ENCODE measurements at places on chromosomes 16 and 17.

DNA sequence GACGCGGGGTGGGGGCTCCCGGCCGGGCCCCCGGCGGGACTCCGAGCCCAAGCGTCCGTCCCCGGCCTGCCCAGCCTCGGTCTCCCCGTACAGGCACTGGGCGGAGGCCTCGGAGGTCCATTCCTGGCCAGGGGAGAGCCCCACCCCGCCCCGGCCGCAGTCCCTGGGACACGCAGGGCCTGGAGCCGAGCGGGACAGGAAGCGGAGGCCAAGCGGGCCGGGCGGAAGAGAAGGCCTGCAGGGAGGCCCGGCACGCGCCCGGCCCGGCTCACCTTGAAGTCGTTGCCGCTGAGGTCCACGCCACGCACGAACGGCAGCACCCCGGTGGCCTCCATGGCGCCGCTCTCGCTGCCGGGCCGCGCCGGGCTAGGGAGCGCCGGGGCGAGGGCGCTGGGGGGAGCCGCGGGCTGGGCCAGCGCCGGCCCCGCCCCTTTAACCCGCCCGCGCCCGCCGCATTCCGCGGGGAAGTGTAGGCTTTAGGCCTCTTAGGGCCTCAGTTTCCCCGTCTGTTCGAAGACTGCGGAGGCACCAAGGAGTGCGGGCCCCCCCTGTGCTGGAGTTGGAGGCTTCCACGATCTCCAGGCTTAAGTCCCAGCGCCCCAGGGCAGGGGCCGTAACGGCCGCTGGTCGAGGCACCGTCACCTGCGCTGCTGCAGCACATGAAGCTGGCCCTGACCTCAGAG, at the start of gene FLII:
Gene FLII, minus strand, starts transcription at position 383 of the 683 bp plus-strand sequence. Its CDS starts 48 bp downstream, at position 335.
- peak; percentile 74 for DNase-seq

- no peak for DNase-seq
Observed at GRCh38 chr16:78506367-78507193, 407.1 kb downstream of the WWOX start.

DNA sequence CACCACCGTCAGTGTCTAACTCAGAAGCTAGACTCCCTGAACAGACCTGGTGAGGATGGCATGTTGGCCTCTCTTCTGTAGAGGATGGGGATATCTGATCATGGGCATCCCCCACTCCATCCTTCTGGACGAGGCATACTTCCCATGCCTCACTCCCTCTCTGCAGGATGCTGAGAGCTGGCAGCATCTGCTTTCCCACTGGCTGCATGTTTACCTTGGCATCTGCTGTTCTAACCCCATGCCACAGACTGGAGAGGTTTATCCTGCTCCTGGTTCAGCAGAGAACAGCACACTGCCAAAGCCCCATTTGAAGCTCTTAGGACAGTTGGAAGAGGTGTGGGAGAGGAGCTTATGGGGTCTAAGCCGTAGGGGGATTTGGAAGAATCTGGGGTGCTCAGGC, 46.0 kb downstream of the YPEL2 start:
- no peak for DNase-seq

DNA sequence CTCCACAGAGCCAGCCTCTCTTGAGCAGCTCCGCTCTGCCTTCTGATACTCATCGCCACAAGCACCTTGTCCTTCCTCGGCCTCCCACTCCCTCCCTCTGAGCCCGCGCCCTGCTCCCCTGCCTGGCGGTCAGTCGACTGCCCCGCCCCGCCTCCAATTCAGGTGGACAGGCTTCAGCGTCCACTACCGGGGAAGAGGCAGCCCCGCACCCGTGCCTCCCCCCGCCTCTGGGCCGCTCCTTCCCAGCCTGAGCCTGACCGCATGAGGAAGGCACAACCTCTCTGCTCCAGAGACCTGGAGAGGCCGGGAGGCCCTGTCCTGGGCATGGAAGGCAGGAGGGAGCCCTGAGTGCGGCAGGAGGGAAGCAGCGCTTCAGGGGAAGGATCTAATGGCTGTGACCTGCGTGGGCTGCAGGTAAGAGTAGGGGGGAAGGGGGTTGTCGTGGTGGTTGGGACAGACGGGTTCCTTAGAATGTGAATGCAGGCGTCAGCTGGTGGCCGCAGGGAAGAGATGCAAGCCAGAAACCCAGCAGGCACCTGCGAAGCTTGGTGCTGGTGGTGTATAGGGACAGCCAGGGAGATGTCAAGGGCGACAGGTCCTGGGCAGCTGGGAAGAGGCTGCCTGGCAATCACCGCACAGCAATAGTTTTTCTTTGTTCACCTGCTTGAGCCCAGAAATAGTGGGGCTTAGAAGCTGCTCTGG, 3.0 kb upstream of the SLC6A4 start:
- no peak for DNase-seq

GRCh38 chr17:70345061-70345460, 175.7 kb downstream of the KCNJ2 start:
- no peak for DNase-seq

- no peak for DNase-seq
Observed at GRCh38 chr16:52298769-52299168, 248.2 kb downstream of the TOX3 start.

DNA sequence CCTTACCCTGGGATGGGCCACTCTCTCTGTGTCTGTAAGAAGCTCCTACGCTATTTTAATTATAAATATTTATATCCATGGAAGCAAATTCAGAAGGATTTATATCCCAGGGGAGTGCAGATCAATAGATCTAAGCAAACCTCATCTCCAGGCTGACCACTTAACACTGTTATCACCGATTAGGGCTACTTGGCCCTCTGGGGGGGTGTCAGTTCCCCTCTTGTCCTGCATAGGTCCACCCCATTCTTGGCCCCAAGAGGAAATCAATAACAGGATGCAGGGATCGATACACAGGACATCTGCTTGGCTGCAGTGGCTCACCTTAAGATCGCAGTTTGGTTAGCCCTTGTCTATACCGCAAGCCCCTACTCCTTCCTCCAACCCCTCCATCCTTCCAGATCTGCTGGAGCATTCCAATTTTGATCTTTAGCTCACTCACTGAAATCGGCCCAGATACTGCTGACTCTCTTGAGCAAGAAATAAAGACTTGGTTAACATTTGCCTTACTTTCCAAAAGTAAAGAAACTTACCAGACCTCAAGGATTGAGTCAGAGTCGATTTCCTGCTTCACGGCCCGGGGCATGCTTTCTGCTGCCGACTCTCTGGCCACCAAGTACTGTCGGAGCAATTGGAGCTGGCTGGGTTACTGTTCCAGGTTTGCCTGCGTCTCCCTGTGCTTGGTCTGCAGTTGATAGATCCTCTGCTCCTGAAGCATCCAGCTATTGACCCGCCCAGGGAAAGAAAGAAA, 112.3 kb upstream of the PMFBP1 start:
- no peak for DNase-seq
